Stimulated activated CD8-positive, alpha-beta memory T cell treated with anti-CD3 and anti-CD28 coated beads, Interleukin-15, amount 100 ng/mL, for 1 hour (primary cell): ENCODE measurements at places on chromosomes 16 and 17.

- DNase-seq, result no peak
Measured at GRCh38 chr17:27494192-27495091, 38.2 kb downstream of the KSR1 start.

GRCh38 chr17:63071797-63072196, 105.8 kb downstream of the TANC2 start:
- no peak for DNase-seq

DNA sequence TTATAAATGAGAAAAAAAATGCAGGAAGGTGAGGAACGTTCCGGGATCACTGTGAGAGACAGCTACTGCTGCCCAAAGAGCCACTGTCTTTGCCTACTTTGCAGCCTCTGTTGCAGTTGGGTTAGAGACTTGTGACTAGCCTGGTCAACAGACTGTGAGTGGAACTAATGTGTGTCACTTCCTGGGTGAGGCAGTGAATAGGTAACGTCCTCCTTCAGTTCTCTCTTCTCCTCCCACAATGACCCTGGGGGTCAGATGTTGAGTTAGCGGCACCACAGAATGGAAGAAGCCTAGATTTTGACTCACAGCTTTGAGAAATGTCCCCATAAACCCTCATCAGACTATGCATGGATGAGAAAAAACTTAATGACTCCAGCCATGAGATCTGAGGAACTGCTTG, 5.2 kb downstream of the C16orf46 start:
- no peak for DNase-seq

GRCh38 chr17:33515974-33516373, 222.9 kb upstream of the ASIC2 start:
- DNase-seq, result no peak

DNA sequence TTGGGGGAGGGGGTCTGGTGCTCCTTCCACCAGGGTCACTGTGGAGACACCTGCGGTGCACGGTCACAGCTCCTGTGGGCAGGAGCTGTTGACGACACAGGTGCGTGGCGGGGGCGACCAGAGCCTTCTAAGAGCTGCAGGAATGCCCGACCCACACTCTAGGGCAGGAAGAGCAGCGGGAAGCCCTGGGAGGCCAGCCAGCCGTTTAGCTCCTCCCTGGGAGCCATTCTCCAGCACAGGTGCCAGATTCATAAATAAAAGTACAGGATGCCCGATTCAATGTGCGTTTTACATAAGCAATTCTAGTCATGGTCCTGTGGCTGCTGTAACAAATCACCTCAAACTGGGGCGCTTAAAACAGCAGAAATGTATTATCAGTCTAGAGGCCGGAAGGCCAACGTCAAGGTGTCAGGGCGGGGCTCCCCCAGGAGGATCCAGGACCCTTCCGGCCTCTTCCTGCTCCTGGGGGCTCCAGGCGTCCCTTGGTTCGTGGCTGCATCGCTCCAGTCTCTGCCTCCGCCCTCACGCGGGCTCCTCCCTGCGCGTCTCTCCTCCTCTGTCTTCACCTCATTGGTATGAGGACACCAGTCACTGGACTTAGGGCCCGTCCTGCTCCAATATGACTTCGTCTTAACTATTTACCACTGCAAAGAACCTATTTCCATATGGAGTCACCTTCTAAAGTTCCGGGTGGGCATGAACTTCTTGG, 155.4 kb downstream of the FOXL1 start:
- no peak for DNase-seq

DNA sequence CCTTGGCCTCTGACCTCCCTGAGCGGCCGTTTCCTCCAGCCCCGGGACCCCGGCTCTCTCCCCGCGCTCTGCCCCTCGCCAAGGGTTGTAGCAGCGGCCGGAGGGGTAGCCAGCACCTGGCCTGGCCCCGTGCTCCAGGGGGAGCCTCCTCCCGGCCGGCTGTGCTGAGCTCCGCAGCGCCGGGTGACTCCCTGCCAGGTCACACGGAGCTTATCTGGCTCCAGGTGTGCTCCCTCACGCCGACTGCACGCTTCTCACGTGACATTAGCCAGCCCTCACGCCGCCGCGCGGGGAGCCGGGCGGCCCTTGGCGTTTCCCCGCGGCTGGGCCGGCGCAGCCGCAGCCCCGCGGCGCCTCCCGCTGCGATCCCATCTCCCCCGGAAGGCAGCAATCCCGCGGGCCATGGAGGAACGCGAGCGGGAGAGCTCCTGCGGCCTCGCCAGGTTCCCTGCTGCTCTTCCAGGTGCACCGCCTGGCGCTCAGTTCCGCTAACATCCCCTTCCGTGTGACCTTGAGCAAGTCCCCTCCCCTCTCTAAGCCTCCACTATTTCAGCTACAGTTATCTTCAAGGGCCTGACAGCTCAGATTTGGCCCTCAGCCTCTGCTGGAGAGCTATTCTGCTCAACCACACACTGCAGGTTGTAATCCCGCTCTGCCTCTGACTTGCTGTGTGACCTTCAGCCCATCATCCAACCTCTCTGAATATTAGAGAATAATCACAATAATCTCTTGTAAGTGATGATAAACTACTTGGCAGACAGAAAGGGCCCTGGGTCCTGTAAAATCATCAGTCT, 3.4 kb downstream of the MYO18A start:
- no peak for DNase-seq

GRCh38 chr16:75219838-75220237, 1.1 kb downstream of the CTRB1 start:
- DNase-seq, result no peak

DNA sequence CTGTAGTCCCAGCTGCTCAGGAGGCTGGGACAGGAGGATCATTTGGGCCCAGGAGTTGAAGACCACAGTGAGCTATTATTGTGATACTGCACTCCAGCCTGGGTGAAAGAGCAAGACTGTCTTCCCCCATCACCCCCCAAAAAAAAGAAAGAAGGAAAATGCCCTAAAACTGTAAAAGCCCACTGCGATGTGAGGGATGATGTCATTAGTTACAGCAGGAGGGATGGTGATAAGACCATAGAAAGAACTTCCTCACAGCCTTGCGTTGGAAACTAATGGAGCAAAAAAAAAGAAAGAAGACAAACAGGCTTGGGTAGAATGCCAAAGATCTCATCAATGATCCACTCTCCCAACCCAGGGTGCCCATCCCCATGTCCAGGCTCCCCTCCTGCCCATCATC, 18.7 kb downstream of the ZNF385C start:
- no peak for DNase-seq
